ENCODE measurements at places on chromosomes 1 and 21. TPM values are rescaled to one million over a fixed set of nuclear protein-coding genes. Genes with fewer than 3 reads are reported as not detected.

The FCRL2 gene
- not detected for total RNA-seq

The S100A12 gene
- total RNA-seq, result not detected

The CPT2 gene
- total RNA-seq, result 14.7 TPM

The RGS4 gene
- 255 TPM for total RNA-seq

The RIPPLY3 gene
- total RNA-seq, result not detected

The C1orf94 gene
- not detected for total RNA-seq

The ICOSLG gene
- total RNA-seq, result not detected

The S100A8 gene
- total RNA-seq, result not detected

The HMCN1 gene
- total RNA-seq, result 106 TPM

All from fibroblast of the aortic adventitia (primary cell).